ENCODE measurements at places on chromosomes 3 and 15.

DNA sequence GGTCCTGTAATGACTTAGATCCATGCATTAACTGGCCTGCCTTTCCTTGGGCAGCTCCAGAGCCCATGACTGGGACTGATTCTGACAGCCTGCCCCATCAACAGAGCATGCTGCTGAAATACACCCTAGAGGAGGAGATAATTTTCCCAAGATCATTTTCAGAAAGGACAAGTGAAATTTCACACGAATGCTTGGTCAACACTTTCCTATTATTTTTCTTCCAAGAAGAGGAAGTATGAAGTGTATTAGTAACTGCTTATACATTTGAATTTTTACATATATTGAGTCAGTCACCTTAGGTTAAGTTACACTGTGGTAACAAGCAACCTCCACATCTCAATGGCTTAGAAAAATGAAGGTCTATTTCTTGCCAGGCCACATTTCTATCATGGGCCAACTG lies 9.7 kb upstream of the NMNAT3 start:
- no peak for DNase-seq

DNA sequence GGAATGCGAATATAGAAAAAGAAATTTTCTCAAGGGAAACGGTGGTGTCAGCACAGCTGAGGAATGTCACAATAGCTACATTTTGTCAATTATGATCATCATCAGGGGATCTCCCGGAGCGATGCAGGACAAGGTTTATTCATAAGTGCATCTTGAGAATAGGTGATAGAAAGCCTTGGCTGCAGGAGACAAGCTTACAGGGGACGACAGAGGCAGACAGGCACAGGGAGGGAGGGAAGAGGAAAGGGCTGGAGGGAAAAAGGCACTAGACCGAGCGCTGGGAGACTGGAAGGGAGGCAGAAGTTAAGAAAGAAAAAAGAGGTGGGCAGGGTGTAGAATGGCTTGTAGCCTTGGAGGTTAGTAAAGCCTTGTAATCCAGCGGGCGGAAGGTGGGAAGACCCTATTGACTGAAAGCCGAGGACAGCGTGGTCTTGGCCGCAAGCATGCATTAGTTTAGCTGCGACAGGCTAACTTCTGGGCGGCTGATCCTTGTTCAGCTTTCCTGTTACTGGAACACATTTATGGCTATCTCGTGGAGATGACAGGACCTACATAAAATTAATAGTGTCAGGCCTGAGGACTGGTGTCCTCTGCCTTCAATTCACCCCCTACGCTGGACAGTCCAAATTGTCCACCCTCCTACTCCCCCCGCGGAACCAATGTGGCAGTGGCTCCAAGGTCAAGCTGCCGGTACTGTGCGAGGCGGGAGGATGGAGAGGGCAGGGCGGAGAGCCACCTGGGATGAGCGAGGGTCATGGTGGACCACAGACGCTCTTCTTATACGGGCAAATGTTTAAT lies 1.4 kb upstream of the NECTIN3 start:
- no peak for DNase-seq

- peak; percentile 42 for DNase-seq
These were observed 29.3 kb upstream of the SACM1L start for GRCh38 chr3:45659661-45660566.

- DNase-seq = no peak
These were observed 54.0 kb downstream of the ARMC8 start for GRCh38 chr3:138241061-138241460.

- no peak for DNase-seq
These were observed 30.3 kb downstream of the IL12A start for GRCh38 chr3:160018959-160019358.

GRCh38 chr3:62481962-62482361 lies 108.6 kb upstream of the FEZF2 start:
- DNase-seq = no peak

DNA sequence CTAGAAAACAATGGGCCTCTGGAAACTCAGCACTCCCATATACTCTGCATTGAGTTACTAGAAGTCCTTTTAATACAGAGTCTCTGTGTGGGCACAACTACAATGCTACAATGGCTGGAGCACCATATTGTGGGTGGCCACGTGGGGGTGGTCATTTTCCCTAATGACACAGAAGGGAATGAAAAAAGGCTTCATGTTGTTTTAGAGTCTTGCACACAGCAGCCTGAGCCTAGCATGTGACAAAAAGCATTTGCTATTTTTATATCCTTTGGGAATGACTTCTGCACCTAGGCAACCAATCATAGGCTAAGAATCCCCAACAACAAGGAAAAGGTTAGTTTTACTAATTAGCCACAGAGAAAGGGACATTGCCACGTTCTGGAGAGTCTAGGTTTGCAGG lies 120.6 kb downstream of the PPM1L start:
- no peak for DNase-seq

- no peak for DNase-seq
These were observed 12.4 kb upstream of the HHLA2 start for GRCh38 chr3:108283989-108284388.

DNA sequence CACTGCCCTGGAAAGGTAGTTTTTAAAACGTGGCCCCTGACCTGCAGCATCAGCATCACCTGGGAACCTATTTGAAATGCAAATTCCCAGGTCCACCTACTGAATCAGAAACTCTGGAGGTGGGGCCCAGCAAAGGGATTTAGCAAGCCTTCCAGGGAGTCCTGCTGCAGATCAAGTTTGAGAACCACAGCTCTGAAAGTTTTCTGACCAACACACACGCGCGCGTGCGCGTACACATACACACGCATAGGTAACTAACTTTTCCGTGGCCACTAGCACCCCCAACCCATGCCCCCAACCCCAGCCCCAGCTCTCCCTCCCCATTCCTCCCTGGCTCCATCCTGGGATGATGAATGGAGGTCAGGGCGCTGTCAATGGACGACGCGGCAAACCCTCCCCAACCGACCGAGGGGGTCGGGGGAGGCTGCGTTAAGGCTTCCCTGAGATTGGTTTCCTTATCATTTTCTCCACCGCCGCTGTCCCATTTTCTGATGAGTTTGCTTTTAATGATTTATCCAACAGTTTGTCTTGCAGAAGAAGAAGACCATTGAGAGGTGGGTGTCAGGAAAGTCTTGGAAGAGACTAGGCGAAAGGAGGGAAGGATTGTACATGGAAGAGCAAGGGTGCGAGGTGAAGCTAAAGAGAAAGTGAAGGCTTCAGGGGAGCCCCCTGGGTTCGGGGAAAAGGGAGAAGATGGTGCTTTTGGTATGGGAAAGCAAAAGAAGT lies 590 bp upstream of the BOC start:
- no peak for DNase-seq
